ENCODE measurements at places on chromosomes 3 and 15.
A peak's percentile ranks its signal among the peaks of the same experiment; 100 is the strongest.

DNA sequence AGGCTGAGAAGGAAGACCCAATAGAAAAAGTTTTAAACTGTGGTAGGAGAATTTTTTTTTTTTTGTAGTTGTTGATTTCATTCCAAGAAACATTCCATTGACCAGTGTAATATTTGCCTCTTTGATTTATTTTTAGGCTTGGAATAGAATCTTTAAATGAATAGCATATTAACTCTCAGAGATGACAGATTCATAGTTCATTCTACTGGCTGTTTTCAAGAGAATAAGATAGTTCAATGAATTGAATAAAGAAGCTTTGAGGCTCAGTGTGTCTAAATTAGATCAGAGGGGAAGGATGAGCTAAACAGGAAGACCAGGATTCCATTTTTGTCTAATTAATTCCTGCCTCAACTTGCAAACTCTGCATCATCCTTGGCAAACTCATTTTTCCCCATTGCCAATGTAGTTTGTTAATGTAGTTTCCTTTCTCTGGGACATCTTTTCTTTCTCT lies 98.4 kb downstream of the NAALADL2 start:
- DNase-seq, result no peak

GRCh38 chr3:124373524-124373923 lies 356.7 kb upstream of the UMPS start:
- no peak for DNase-seq

GRCh38 chr15:56989411-56989924 lies 71.0 kb downstream of the TCF12 start:
- DNase-seq, result no peak

DNA sequence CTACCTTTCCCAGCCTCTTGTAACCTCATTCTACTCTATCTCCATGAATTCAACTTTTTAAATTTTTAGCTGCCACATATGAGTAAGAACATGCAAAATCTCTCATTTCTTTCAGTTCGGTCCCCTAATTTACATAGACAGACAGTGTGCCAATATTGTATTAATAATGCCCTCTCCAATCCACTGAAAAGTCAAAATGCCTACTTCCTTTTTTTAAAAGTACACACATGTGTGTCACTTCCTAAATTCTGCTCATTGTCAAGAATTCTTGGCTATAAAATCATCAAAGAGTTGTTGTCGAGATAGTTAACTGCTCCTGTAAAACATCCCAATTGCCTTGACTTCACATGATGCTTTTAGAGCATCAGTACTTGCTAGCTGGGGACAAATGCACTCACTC lies 84.2 kb upstream of the IL12A start:
- no peak for DNase-seq

GRCh38 chr3:47425959-47426358 lies 45.1 kb downstream of the PTPN23 start:
- DNase-seq, result no peak

- DNase-seq, result no peak
Measured at GRCh38 chr15:31024330-31024729, 32.9 kb upstream of the MTMR10 start.

DNA sequence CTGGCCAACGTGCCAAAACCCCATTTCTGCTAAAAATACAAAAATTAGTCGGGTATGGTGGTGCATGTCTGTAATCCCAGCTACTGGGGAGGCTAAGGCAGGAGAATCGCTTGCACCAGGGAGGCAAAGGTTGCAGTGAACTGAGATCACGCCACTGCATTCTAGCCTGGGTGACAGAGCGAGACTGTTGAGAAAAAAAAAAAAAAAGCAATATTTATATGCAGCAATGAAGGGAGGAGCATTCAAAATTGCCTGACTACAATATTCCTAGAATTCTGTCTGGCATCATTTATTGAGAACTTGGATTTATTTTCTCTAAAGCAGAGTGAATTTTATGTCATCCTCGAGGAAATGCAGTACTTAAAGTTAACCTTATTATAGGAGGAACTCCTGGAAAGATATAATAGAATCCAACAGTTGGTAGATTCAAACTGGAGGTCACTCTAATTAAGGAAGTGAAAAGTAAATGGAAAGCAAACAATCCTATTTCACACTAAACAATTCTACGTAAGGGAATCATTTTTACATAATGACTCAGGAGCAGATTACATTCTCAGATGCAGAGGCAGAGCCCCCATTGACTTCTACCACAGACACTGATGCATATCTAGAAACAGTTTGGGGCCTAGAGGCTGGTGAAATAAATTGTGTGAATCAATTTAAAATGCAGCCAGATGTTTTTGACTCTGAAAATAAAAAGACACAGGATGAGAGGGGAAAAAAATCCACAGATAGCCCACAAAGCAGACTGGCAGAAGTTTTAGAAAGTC lies 82.1 kb upstream of the FHIT start:
- no peak for DNase-seq

DNA sequence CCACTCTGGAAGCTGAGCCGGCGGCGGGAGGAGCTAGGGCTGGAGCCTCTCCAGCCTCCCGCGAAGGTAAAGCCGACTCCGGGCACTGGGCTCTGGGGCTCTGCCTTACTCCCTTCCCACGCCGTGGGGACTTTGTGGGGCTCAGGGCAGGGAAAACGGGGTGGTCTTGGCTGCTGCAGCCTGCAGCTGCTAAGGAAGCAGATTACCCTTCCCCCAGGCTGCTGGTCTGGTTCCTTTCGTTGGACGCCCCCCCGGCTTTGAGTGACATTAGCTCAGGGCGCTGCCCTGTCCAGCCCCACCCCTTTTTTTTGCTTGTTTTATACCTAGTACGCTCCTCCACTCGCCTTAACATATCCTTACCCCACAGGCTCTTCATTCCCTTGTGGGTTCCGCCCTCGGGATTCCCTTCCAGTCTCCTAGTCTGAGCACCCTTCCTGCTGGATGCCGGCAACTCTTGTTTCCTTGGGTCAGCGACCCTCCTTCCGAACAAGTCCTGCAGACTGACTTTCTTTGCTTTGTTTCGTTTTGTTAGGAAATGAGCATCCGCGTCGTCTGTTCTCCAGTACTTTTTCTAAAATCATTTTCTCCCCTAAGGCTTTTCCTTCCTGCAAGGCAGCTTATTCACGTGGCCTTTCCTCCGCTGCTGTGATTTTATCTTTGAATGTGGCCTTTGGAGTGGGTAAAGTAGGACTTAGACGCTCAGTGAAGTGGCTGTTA lies 551 bp downstream of the DNAJC13 start:
- peak; percentile 32 for DNase-seq

GRCh38 chr3:11624704-11625375 lies 18.9 kb downstream of the VGLL4 start:
- no peak for DNase-seq

GRCh38 chr3:53730576-53730975 lies 115.6 kb downstream of the CHDH start:
- DNase-seq, result peak; percentile 45

DNA sequence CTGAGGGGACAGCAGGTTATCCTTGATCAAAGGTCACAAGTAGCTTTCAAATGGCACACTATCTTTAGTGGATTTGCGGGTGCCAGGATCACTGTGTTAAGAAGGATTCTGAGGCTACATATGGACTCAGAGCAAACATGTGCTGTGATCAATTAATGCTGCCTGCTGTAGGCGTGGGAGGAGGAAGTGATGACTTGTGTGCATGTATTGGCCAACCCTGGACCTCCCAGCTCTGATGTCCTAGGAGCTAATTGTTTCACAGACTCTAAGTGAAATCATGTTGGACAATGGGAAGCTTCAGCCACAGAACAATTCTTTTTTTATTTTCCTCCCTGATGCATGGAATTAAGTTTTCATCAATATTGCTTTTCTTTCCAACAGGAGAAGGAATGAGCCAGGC lies 24.4 kb downstream of the FAH start:
- DNase-seq, result no peak

GRCh38 chr3:32309654-32310242 lies 71.3 kb downstream of the CMTM8 start:
- DNase-seq, result no peak

- peak; percentile 47 for DNase-seq
Measured at GRCh38 chr15:33132722-33133345, 61.7 kb downstream of the FMN1 start.

DNA sequence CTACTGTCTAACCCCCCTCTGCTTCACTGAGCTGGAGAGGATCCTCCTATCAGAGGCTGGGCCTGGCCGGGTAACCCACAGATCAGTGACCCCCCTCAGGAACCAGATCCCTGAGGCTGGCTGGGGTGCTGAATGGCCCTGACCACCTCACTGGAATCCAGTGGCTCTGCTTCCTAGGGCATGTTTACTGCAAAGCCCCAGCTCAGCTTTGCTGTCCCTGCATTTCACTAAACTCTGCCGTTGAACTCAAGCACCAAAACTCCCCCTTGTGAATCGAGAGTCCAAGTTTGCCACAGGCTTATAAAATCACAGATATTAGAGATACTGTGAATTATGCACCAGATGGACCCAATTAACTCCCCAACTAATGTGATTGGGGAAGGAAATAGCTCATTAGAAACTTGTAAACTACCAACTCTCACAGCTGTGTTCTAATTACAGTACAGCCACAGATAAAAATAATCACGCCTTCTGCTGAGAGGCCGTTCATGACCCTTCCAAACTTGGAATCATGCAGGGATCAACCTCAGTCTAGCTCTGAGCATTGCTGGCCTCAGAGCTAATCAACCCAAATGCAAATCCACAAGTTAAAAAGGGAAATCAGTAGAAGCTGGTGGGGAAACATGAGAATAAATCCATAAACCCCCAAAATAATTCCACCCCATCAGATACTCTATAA lies 47.0 kb downstream of the OCA2 start:
- no peak for DNase-seq

- no peak for DNase-seq
Measured at GRCh38 chr3:128714887-128715491, 11.0 kb upstream of the RAB7A start.

DNA sequence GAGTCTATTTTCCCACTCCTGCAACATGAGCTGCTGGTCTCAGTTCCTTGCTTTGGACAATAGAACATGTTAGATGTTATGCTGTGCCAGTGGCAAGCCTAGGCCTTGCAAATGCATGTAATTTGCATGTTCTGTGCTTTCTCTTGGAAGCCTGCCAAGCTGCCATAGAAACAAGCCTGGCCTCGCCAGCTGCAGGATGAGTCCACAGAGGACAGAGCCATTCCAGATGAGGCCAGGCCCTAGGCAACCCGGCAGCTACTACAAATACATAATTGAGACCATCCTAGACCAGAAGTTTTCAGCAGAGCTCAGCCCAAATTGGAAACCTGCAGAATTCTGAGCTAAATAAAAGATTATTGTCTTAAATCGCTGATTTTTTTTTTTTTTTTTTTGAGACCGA lies 39.6 kb downstream of the TRIM69 start:
- DNase-seq, result peak; percentile 68

- DNase-seq, result no peak
Measured at GRCh38 chr3:113552851-113553250, 20.5 kb downstream of the SIDT1 start.

- DNase-seq, result no peak
Measured at GRCh38 chr3:184596233-184596632, 34.6 kb downstream of the EPHB3 start.

DNA sequence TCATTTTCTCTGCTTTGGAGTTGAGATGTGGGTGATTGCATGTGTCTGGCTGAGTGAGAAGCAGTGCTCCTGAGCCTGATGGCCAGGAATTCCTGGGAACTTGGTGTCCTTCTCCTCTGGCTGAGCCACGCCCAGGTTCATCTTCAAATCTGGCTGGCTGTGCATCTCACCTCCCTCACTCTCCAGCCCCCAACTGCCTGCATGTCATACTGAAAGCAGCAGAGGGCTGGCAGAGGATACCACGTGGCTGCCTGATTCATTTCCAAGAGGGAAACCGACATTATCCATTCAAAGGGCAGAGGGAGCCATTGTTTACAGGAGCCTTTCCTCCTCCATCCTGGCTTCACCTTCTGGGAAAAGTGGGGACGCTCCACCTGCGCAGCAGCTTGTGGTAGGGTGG lies 57.4 kb downstream of the ABHD5 start:
- DNase-seq, result no peak

- DNase-seq, result no peak
Measured at GRCh38 chr3:142946861-142947260, 16.6 kb downstream of the PAQR9 start.

Measured in NCI-H2081 (cell line).